ENCODE measurements at places on chromosomes 5 and 9.

DNA sequence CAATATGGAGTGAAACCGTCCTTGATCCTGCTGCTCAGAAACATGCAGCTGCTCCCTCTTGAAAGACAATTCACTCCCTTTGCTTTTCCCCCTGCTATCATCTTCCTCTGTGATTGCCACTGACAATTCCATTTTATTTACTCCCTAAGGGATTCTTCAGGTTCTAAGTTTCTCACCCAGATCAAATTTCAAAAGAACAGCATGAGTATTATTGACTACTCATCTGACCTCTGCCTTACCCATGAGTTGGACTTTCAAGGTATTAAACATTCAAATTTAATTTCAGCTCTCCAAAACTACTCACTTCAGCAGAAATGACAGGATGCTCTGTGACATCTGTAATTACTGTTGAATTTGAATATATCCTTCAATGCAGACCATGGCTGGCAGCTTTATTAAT lies 236.5 kb upstream of the HAPLN1 start:
- DNase-seq = no peak

DNA sequence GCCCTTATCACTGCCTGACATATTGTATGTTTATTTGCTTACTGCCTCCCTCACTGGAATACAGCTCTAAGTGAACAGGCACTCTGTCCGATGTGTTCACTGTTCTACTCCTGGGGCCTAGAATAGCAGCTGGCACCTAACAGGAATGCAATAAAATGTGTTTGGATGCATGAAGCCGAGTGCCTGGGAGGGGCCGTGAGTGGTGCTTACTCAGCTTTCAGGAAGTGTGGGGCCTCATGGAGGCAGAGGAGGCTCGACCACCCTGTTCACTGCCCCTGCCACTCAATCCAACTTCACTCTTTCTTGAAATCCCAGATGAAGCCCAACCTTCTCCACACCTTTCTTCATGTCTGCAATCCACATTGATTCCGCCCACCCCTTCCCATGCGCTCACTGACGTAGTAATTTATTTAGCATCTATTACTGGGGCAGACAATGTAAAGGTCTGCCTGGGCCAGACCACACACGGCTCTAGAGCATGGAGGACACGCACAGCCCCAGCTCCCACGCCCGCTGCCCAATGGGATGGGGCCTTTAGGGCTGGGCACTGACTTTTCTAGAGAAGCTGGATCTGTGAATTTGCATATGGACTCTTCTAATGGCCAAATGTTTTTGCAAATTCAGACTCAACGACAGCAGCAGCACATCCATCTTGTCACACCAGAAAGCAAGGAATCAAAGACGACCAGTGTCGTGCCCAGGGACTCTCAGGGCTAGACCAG lies 21.3 kb downstream of the TBC1D9B start:
- DNase-seq = no peak

DNA sequence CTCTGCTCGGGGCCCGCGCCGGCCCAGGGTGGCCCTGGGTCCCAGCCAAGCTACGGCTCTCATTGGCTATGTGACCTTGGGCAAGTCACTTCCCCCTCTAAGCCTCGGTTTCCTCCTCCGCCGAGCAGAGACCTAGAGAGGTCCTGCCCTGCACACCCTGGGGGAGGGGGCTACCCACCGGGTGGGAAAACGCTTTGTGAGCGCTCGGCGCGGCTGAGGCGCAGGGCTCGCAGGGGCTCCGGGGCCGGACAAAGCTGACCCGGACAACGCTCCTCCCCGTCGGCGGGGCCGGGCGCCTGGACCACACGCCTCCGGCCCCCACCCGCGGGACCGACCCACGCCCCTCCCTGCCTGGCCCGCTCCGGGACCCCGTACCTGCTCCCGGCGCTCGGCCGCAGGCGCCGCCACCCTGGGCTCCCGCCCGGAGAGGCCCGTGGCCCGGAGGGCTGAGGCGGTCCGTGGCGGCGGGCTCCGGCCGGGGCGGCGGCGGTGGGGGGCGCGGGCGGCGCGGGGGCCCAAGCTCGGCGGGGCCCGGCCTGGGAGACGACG lies 85.7 kb upstream of the MELK start:
- DNase-seq = peak; percentile 15

DNA sequence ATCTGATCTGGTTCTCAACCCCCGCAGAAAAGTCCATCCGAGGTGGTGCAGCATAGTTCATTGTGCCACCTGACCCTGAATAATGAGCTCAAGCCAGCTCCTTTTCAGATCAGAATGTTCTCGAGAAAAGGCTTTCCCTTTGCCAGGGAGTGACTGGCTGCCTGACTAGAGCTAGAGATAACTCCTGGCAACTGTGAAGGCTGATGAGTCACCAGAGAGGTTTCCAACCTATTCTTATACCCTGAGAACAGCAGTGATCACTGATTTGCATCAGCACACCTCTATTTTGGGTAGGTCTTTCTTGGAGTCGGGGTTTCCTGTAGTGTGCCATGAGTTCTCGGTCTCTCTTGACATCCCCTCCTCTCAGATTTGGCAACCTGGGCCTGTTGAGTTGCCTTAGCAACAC lies 127.9 kb downstream of the PIK3R1 start:
- DNase-seq = peak; percentile 10
